Foreskin keratinocyte (primary cell): ENCODE measurements at places on chromosomes 16 and 17.

GRCh38 chr16:52526116-52526828, 20.7 kb downstream of the TOX3 start:
- no peak for DNase-seq

GRCh38 chr16:85619101-85619891, 6.2 kb downstream of the GSE1 start:
- DNase-seq: no peak

DNA sequence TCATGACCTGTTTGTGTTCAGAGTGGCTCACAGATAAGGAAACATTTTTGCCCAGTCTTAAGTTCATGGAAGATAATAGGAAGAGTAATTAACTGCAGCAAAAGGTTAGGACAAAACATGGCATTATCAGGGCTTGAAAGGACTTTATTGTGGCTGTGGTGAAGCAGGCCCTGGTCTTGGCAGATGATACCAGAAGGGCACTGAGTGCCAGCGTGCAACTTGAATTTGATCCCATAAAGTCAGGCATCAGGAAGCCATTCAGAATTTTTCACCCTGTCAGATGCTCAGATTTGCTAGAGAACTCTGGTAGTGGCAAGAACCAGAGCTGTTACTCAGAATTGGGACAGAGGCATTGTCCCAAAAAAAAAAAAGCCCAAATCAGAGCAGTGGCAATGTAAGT, 11.2 kb upstream of the COG7 start:
- no peak for DNase-seq

- DNase-seq: no peak
Measured at GRCh38 chr17:27888945-27889344, 4.2 kb downstream of the LYRM9 start.

DNA sequence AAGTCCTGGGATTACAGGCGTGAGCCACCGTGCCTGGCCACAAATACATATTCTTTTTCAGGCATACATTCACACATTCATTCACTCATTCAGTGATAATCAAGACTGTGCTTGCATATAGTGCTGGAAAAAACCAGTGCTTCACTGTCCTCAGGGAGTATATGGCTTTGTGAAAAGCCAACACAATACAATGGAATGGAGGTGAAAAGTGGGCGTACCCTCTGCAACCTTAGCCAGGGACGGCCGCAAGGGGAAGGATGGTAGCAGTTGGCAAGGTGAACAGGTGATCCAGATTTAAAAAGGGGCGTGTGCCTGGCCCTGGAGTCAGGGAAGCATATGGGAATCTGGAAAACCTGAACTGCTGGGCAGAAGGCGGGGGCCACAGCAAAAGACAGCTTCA, 18.1 kb upstream of the GAN start:
- DNase-seq: no peak

DNA sequence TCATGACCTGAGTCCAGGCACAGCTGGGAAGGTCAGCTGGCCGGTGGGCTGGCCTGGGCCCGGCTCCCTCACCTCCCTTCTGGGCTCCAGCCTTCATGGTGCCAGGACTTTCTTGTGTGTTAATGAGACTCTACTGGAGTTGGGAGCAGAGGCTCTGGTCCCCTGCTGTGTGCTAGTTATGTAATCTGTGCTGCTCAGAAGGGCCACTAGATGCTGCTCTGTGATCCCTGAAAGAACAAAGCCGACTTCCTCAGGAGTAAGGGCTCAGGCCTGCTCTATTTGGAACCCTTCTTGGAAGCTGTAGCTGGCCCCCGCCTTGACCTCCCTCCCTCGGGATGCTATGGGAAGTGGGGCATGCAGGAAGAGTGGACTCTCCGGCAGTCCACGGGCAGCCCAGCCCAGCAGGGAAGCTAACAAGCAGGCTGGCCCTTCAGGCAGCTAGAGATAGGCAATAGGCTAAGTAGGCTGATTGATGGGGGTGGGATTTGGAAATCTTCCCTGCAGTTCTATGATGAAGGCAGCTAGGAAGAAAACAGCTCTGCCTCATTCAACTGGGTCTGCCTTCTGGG, 3.3 kb upstream of the CDK5R1 start:
- no peak for DNase-seq

DNA sequence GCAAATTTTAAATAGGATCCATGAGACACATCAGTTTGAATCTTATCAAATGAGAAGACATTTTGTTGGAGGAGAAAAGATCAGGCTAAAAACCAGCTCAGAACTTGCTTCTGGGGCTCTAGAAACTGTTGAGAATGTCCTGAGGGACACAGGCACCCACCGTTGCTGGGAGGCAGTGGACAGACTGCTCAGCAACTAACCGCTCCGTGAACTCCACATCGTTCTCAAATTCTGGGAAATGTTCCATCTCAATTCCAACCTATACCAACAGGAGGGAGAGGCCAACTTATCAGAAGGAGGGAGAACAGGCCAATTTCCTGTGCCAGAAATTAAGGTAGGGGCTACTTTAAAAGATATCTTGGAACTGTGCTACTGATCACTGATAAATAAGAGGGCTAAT, 8.3 kb downstream of the TAT start:
- no peak for DNase-seq

DNA sequence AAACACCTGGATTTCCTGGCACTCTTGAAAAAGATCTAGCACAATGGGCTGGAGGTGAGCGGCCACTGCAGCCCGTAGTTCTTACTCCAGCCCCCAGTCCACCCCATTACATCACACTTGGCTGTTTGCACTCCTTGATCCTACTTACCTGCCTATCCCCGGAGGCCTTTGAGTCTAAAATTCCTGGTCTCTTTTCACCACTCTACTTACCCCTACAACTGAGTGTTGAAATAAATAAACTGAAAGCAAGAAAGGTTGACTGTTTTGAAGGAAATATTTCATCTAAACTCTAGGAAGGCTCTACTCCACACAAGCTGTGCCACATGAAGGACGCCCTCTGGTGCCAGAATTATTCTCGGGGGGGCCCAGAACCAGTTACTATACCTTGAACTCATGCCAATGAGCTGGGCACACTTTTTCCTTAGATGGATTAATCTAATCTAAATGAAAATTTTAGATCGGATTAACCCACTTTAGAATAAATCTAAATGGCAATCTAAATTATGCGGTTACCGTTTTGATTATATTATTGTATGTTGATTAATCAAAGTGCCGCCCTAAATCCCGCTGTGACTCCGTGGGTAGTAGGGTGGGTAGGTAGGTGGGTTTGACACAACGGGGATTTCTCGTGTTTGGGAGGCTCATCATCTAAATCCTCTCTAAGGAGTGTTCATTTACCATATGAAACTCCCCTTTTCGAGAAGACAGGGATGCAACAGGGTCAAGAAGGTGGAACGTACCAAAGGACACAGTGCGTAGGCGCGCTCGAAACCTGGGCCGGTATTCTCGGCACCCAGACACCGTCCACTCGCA, 651 bp upstream of the EIF1 start:
- no peak for DNase-seq

- DNase-seq: no peak
Measured at GRCh38 chr16:50338371-50339231, 30.2 kb downstream of the BRD7 start.

DNA sequence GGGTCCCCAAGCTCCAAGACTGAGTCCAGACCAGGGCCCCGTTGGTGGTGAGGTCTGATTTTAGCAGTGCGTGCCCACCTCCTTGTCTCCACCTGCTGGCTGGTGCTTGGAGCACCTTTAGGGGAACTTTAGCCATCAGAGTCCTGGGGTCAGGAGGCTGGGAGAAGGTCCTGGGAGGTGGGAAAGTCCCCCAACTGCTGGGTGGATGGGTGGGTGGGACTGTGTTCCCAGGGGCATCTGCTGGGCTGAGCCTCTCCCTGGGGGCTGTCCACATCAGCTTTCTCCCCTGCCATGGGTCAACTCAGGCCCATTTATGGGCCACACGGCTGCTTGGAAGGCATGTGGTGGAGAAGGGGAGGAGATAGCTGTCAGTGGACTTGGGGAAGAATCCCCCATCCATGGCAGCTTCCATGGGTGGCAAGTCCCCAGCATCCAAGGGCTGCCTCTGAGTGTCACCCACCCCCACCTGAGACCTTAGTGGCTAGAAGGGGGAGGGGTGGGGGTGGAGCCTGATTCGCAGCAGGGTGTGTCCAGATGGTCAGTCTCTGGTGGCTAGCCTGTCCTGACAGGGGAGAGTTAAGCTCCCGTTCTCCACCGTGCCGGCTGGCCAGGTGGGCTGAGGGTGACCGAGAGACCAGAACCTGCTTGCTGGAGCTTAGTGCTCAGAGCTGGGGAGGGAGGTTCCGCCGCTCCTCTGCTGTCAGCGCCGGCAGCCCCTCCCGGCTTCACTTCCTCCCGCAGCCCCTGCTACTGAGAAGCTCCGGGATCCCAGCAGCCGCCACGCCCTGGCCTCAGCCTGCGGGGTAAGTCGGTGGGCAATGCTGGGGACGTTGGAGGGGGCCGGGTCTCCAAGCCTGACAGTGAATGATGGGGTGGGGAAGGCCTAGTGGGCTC, at the start of gene TRPV2:
Gene TRPV2 (plus strand): TSS at position 541 of the 894 bp plus-strand sequence. CDS start 2,098 bp downstream, outside the sequence.
- no peak for DNase-seq

GRCh38 chr16:83859265-83859664, 39.6 kb upstream of the MLYCD start:
- DNase-seq: no peak

DNA sequence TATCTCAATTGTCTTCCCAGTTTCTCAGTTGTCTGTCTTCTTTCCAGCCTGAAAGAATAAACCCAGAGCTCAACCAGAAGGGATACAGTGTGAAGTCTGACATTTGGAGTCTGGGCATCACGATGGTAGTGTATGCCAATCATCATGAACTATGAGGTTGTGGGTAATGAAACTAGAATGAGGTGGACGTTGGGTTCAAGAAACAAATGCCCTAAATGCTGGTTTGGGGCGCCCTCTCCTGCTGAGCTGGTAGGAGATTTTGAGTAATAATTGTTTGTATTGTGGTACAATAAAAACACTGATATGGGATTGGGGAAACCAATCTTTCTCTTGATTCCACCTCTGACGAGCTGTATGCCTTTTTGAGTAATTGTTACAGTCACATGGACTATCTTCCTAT, 110.4 kb downstream of the MAP2K6 start:
- no peak for DNase-seq

DNA sequence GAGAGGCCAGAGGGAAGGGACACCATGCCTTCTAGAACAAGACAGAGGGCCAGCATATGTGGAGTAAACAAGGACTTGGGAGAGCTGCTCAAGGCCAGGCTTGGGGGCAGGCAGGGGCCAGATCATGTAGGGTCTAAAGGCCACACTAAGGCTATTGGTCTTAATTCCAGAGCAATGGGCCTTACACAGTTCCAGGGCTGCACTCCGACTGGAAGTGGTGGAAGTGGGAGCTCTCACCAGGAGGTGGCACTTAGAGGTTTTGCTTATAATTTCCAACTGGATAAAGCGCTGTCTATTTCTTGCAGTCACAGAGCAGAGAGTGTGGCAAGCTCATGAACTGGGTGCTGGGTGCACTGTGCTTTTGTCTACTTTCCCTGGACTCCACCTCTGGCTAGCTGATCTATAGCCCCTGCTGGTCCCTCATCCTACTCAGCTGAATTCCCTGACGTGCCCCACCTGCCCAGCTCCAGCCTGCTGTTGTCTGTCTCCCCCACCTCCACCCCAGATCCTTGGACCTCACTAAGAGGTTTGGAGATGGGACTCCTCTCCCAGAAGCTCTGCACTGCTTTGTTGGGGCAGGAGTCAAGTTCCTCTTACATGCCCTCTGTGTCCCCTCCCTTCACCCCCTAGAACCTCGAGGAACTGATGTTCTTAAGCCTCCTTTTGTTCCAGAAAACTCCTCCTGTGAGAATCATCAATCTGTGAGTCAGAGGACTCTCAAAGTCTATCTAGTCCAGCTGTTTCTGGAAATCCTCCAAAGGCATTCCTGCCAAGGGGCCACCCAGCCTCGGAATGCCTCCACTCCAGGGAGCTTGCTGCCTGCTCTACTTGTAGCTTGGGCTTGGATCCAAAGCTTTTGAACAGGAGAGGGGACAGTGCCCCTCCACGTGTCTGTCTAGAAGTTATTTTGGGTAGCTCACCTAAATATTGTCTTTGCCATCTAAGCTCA, 48.1 kb upstream of the KSR1 start:
- peak; percentile 76 for DNase-seq

- no peak for DNase-seq
Measured at GRCh38 chr17:40338058-40338457, 26.5 kb downstream of the GJD3 start.

GRCh38 chr17:15892731-15893657, 51.9 kb upstream of the ADORA2B start:
- DNase-seq: no peak

GRCh38 chr17:46785696-46786095, 32.8 kb downstream of the WNT3 start:
- peak; percentile 32 for DNase-seq

- DNase-seq: no peak
Measured at GRCh38 chr17:19743101-19744100, 4.7 kb downstream of the ALDH3A1 start.

GRCh38 chr16:54652201-54652770, 278.4 kb upstream of the IRX5 start:
- no peak for DNase-seq

DNA sequence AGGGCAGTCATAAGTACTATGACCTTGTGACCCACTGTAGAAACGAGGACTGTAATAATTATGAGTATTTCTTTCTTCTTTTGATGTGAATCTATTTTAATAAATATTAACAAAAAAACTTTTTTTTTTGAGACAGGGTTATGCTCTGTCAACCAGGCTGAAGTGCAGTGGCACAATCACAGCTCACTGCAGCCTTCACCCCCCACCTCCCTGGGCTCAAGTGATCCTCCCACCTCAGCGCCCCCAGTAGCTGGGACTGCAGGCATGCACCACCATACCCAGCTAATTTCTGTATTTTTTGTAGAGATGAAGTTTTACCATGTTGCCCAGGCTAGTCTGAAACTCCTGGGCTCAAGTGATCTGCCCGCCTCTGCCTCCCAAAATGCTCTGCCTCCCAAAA, 32.6 kb downstream of the SCPEP1 start:
- no peak for DNase-seq
